ENCODE measurements at places on chromosomes 1 and 21. TPM values are rescaled to one million over a fixed set of nuclear protein-coding genes. Genes with fewer than 3 reads are reported as not detected.

SPOCD1 gene
- 5.0 TPM for total RNA-seq

KCNQ4 gene
- total RNA-seq, result 4.1 TPM

KRTAP6-3 gene
- not detected for total RNA-seq

SPRR5 gene
- total RNA-seq, result not detected

ARHGEF19 gene
- total RNA-seq, result 59.7 TPM

FAM177B gene
- not detected for total RNA-seq

TFF2 gene
- total RNA-seq, result not detected

OR14A2 gene
- total RNA-seq, result not detected

HMGCS2 gene
- 0.20 TPM for total RNA-seq

ZNF695 gene
- 14.9 TPM for total RNA-seq

CELA3A gene
- total RNA-seq, result 9.0 TPM

PRKAA2 gene
- 1.6 TPM for total RNA-seq

AMY2B gene
- total RNA-seq, result 2.6 TPM

CELA2A gene
- 1.6 TPM for total RNA-seq

TTLL10 gene
- 0.10 TPM for total RNA-seq

Measured in HCT116 (cell line).